ENCODE measurements at places on chromosomes 16 and 17.
A peak's percentile ranks its signal among the peaks of the same experiment; 100 is the strongest.

DNA sequence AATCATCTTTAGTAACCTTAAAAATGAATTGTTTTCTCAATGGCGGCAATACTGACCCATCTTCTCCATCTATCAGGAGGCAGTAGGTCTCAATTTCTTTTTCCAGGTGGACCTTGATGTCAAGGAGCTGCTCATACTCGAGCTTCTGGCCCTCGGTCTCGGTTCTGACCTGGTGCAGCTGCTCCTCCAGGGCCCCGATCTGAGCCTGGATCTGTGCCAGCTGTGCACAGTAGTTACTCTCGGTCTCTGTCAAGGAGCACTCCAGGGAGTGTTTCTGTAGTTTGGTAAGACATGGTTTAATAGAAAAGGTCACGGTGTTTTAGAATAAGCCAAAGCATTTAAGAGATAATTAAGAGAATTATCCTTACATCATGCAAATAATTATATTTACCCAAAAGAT lies 4.9 kb downstream of the KRT27 start:
- ATAC-seq, result no peak

DNA sequence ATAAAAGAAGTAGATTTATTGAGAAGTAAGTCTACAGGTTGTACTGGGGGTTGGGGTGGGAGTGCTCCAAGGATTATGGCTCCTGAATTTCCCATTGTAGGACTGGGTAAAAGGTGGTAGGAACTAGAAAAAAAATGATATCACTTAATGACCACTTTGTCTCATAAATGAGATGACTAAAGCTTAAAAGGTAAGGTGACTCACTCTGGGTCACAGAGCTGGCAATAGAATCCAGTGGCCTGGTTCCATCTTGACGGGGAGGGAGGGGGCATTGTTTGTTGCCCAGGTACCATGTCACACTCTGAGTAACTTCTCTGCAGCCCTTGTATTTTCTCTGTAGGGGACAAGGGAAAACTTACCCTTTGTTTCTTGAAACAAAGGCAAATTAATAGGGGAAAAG lies 126.1 kb downstream of the PITPNC1 start:
- ATAC-seq, result no peak

GRCh38 chr17:8806926-8807550 lies 7.9 kb upstream of the MFSD6L start:
- ATAC-seq, result no peak

GRCh38 chr16:11667221-11667823 lies 933 bp upstream of the SNN start:
- no peak for ATAC-seq

- no peak for ATAC-seq
These were observed 6.6 kb downstream of the LUC7L3 start for GRCh38 chr17:50725769-50726655.

- ATAC-seq, result no peak
These were observed 24.7 kb downstream of the CALB2 start for GRCh38 chr16:71383054-71383773.

DNA sequence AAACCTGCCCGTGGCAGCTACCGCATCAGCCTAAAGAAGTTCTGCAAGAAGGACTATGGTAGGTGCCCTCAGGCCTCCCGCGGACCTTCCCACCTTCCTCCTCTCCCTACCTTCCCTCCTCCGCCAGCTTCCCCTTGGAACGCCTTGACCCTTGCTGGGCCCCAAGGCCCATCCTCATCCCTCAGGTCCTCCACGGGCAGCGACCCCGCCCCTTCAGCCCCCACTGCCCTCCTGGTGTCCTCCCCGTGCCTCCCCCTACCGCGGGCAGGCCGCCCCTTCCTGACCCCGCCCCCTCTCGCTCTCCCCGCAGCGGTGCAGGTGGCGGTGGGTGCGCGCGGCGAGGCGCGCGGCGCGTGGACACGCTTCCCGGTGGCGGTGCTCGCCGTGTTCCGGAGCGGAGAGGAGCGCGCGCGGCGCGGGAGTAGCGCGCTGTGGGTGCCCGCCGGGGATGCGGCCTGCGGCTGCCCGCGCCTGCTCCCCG lies 1.4 kb upstream of the TBC1D24 start:
- no peak for ATAC-seq

GRCh38 chr16:77987810-77988209 lies 34.5 kb upstream of the CLEC3A start:
- ATAC-seq, result peak; percentile 73

DNA sequence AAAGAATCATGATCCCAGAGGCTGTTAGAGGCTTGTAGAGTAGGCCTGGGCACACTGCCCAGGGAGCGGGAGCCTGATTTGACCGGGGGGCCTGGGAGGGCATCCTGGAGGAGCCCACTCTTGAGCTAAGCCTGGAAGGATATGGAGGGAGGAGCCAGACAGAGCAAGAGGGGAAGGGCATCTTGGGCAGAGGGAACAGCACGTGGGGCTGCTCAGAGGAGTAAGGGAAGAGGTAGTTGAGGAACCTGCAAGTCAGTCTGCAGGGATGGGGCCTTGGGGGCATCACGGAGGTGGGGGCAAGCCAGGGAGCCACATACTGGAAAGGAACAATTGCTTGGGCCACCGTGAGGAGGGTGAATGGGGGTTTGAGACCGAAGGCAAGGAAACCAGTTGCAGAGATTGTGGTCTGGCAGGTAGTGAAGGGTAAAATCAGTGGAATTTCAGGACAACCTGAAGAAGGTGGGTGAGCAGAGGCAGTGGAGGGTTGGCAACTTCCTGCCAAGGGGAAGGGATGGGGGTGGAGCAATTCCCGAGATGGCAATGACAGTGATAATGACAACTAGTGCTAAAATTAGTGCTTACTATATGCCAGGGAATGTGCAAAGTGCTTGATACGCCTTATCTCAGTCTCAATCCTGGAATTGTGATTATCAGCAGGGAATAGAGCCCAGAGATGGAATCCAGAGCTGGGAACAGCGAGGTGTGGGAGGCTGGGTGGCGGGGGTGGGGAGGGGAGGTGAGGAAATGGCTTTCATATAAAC lies 9.7 kb upstream of the RAI1 start:
- no peak for ATAC-seq

DNA sequence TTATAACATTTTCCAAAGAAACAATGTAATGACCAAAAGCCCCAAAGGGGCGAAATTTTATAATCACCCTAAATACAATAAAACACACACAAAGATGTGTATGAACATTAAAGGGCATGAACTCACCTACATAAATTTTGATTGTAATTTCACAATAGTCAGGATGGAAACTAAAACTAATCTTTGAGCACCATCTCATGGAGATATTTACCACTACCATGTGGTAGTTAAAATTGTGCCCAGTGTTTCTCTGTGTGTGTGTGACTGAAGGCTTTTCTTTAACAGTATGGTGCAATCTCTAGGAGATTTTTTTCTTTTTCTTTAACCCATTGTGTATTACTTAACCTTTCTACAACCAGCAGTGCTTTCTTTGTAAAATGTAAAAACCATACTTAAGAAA lies 19.7 kb upstream of the MEIOC start:
- ATAC-seq, result peak; percentile 43

DNA sequence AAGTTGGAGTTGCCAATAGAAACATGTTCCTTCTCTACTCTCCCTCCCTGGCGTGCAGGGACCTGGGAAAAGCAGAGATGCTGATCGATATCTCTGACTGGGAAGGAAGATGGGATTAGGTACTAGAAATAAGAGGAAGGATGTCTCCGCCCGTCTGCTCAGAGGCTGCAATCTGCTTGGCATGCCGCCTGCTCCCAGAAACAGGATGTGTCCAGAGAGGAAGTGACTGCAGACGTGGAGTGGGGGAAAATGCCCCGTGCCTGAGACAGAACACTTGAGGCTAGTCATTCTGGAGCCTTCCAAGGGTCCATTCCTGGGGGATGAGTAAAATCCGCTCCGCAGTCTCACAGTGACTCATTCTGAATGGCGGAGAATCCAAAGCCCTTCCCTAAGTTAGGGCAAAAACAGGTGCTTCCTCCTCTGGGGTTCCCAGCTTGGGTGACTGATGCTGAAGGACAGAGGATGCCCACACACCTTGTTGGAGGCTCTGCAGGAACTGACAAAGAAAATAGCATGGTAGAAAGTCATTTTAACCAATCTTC lies 45.0 kb upstream of the SMURF2 start:
- ATAC-seq, result peak; percentile 94

GRCh38 chr16:19861811-19862327 lies 22.8 kb downstream of the GPRC5B start:
- ATAC-seq, result no peak

DNA sequence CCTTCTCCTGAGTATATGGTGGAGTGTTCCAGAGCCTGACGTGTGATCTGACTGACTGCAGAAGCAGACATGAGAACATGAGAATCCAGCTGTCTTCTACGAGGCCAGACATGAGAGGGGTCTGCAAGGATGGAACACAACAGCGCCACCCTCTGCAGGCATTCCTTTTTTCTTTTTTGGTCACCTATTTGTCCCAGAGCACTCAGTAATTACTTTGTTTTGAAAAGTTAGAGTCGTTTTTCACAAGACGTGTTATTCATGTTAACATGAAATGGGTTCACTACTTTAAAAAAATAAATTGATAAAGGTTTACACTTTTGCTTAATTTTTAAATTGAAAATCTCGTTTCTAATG lies 43.8 kb upstream of the ATP2A3 start:
- ATAC-seq, result no peak

- no peak for ATAC-seq
These were observed 6.4 kb downstream of the HAS3 start for GRCh38 chr16:69111876-69112230.

- ATAC-seq, result no peak
These were observed 77.7 kb upstream of the PLCG2 start for GRCh38 chr16:81701296-81701970.

DNA sequence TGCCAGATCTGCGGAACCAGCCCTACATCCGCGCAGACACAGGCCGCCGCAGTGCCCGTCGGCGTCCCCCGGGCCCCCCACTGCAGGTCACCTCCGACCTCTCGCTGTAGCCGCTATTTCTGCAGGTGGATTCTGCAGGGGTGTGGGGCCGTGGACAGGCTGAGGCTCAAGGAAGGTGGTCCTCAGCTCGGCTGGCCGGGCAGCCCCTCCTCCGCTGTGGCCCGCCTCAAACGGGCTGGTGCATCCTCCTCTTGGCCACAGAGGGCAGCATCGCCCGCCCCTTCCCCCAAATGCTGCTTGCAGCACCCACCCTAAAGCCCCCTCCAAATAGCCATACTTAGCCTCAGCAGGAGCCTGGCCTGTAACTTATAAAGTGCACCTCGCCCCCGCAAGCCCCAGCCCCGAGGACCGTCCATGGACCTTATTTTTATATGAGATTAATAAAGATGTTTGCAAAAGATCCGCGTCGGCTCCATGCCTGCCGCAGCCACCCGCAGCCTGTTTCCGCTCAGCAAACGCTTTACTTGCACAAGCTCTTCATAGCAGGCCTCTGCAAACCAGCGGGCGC lies 14.9 kb downstream of the SPATA32 start:
- no peak for ATAC-seq

DNA sequence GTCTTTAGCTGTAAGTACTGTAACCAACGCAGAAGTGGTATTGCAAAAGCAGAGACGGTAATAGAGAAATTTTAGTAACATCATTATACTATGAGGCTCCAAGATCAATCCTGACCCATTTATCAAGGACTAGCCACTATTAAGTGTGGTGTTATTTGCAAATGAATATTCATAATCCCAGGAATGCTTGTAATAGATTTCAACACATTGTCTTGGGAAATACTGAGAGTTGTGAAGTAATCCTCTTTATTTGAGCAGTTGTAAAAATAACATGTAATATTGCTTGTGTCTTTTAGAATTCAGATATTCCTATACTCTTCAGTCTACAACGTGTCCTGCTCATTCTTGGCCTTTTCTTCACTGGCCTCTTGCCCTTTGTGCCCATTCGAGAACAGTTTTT lies 46.4 kb downstream of the GDPD1 start:
- ATAC-seq, result no peak

GRCh38 chr17:82839617-82840292 lies at the start of gene ZNF750:
Gene ZNF750, minus strand, starts transcription at chr17:82840022. Its CDS starts 7,568 bp downstream, at chr17:82832454.
- ATAC-seq, result no peak

DNA sequence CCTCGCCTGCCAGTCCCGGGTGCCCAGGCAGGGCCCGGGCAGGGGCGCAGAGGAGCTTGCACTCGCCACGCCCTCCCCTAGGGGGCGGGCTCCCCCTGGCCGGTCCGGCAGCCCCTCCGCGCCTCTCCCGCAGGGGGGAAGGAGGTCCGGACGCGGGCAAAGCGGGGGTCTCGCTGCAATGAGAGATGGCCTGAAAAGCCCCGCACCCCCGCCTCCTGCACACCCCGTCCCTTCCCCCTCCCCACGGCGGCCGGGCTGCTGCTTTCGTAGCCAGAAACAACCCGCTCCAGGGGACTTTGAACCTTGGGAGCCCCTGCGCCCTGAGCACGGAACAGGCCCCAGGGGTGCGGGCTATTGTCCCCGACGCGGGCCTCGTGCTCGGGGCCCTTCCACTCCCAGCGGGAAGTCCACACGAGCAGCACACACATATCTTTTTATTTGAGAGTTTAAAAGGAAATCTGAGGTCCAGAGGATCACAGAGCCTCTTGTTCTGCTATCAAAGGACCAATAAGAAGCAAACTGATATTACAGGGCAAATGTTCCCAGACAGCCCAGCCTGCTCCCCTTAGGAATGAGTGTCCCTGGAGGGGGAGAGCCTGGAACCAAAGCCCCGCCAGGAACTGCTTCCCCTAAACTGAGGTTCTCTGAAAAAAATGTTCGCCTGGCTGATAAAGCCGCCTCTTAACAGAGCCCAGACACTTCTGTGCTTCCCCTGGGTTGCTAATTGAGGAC lies 5.8 kb upstream of the CBX4 start:
- ATAC-seq, result peak; percentile 42

DNA sequence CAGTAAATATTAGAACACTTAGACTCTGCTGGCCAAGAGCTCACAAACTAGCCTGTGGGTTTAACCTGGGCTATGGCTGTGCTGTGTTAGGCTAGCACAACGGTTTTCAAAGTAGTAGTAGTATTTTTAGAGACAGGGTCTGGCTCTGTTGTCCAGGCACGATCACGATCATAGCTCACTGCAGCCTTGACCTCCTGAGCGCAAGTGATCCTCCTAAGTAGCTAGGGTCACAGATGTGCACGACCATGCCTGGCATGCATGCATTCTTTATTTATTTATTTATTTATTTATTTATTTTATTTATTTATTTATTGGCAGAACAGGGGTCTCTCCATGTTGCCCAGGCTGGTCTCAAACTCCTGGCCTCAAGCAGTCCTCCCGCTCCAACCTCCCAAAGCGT lies 10.3 kb downstream of the MRPL27 start:
- no peak for ATAC-seq

DNA sequence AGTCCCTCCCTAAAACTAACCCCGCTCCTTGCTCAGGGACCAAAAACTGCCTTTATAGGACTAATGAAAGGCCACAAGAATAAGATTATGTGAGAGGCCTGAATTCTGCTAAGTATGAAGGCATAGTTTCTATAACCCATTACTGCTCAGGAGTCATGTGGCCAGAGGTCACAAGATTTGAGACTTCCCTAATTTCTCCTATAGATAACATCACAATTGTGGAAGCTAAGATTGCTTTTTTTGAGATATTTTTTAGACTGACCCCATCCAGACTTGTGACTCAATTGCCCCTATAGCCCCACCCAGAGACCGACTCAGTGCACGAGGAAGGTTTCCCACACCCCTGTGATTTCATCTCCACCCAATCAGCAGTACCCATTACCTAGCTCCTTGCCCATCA lies 504.1 kb upstream of the GOT2 start:
- no peak for ATAC-seq

GRCh38 chr17:58383892-58384462 lies 32.0 kb upstream of the SUPT4H1 start:
- ATAC-seq, result no peak

All from gastroesophageal sphincter (tissue), 4 donors.